Lung (tissue), 17 donors: ENCODE measurements at places on chromosomes 2 and 18. TPM values are rescaled to one million over a fixed set of nuclear protein-coding genes. Genes with fewer than 3 reads are reported as not detected.

The HOXD13 gene
- not detected for total RNA-seq

DNA sequence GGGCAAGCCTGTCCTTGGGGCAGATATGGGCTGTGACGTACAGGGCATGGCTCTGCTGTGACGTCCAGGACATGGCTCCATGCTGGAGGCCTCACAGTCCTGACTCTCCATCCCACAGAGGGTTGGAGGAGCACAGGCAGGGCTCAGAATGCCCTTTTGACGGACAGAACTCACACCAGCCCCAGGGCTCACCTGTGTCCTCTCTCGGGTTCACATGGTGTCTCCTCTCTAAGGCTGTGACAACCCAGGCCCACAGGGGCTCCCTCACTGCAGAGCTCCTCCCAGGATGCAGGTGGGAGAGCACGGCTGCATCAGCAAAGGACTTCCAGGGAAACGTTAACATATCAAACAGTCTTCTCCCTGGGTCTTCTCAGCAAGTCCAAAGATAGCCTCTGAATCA, 133.8 kb downstream of the EIPR1 start:
- no peak for DNase-seq
- no peak overlapping the region for H3K27ac ChIP-seq
- H3K4me3 ChIP-seq: no peak overlapping the region
- no peaks in the 10 kb centered on the region for H3K36me3 ChIP-seq
- H3K4me1 ChIP-seq: peaks cover 3% of the 10 kb centered on the region

DNA sequence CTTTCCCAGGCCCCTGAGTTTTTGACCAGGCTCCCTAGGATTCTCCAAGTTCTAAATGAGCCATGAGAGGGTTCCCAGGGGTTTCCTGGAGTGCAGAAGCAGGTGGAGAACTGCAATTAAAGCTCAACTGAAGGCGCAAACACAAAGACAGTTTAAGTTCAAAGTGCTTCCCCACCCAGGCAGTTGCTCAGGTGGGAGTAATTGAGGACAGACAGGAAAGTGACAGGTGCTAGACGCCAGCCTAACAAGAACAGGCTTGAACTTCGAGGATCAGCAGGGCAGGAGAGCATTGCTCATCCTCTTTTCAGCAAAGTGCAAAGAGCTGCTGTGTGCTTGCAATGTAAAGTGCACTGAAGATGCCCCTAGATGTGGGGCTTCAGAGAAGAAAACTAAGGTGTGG, 77.2 kb upstream of the ST8SIA3 start:
- H3K36me3 ChIP-seq: no peaks in the 10 kb centered on the region
- no peaks in the 10 kb centered on the region for H3K27me3 ChIP-seq
- H3K27ac ChIP-seq: no peak overlapping the region
- no peak for DNase-seq
- H3K4me1 ChIP-seq: no peaks in the 10 kb centered on the region

The MPP4 gene
- total RNA-seq: not detected

DNA sequence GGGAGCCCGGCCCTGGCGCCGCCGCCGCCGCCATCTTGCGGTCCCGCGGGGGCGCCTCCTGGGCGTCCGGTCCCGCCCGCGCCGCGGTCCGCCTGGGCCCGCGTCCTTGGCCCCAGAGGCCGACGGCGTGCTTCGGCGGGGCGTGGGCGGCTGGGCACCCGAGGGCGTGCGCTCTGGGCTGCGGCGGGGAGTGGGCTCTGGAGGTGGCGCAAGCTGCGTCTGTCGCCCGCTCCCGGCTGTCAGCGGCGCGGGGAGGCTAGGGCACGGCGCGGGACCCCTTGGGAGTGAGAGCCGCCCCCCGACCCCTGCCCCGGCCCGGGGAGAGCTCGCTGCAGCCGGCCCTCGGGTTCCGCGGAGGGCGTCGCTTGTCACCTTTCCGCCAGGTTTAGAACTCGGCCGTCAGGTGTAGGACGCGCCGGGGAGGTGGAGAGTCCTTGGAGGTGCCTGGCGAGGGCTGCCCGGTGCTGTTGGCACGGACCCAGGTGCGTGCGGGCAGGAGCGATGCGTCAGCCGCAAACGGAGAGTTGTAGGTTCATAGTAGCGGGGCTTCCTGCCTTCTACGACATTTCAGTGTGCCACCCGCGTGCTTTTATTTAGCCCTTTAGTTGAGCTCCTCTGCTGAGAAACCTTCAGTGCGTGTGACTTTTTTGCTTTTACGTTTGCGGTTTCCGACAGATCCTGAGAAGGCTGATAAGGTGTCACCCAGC, 921 bp downstream of the VAPA start:
- peak; percentile 72 for DNase-seq
- peaks cover 14% of the 10 kb centered on the region for H3K4me1 ChIP-seq
- H3K4me3 ChIP-seq: peak overlapping the region; percentile 93
- no peaks in the 10 kb centered on the region for H3K27me3 ChIP-seq
- no peaks in the 10 kb centered on the region for H3K36me3 ChIP-seq
- peak overlapping the region; percentile 99 for H3K27ac ChIP-seq

The CTNNA2 gene
- total RNA-seq: 0.37 TPM

- no peaks in the 10 kb centered on the region for H3K36me3 ChIP-seq
- no peak overlapping the region for H3K4me3 ChIP-seq
- H3K27ac ChIP-seq: no peak overlapping the region
- no peak for DNase-seq
- H3K27me3 ChIP-seq: no peaks in the 10 kb centered on the region
Observed at GRCh38 chr2:31207790-31208189, 9.5 kb downstream of the CAPN14 start.

The UGT1A8 gene
- 0.26 TPM for total RNA-seq

The SNORC gene
- total RNA-seq: 2.1 TPM

DNA sequence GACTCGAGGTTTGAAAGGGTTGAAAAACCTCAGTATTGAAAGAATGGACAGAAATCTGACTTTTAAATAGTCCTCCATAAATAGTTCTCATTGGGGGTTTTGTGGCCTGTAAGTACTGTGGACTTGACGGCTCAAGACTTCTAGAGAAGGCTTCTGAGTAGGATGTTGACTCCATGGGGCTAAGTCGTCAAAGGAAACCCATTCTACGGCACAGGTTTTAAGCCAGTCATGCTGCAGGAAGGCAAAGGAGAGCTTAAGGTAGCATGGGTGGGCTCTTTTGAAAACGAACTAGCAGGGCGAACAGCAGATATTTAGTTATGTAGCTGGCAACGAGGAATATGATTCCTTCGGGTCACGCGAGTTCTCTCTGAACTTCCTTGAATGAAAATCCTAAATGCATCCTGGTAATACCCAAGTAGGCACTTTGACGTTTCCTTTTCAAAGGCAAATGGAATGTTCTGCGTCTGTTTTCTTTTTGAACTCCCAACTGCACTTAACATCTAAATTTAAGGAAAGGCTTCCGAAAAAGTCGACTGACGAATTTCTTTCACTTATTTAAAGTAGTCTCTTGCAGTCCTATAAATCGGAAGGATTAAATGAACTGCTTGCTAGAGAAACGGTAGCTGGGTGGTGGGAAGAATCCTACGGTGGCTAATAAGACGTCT, 1.1 kb upstream of the NEDD4L start:
- no peaks in the 10 kb centered on the region for H3K4me1 ChIP-seq
- peak overlapping the region; percentile 64 for H3K27ac ChIP-seq
- no peaks in the 10 kb centered on the region for H3K27me3 ChIP-seq

- no peaks in the 10 kb centered on the region for H3K4me1 ChIP-seq
- no peak overlapping the region for H3K27ac ChIP-seq
- no peak for DNase-seq
- H3K36me3 ChIP-seq: no peaks in the 10 kb centered on the region
- H3K4me3 ChIP-seq: no peak overlapping the region
- H3K27me3 ChIP-seq: no peaks in the 10 kb centered on the region
Observed at GRCh38 chr2:102927854-102928267, 166.0 kb downstream of the TMEM182 start.

GRCh38 chr2:37672870-37673184, 1.4 kb upstream of the CDC42EP3 start:
- no peak for DNase-seq
- H3K4me3 ChIP-seq: no peak overlapping the region
- peaks cover 17% of the 10 kb centered on the region for H3K4me1 ChIP-seq
- no peaks in the 10 kb centered on the region for H3K36me3 ChIP-seq
- H3K27ac ChIP-seq: peak overlapping the region; percentile 96

- peaks cover 2% of the 10 kb centered on the region for H3K27me3 ChIP-seq
- H3K4me1 ChIP-seq: peaks cover 2% of the 10 kb centered on the region
- no peak overlapping the region for H3K27ac ChIP-seq
- no peak overlapping the region for H3K4me3 ChIP-seq
- DNase-seq: no peak
Observed at GRCh38 chr2:172698041-172698863, 37.4 kb upstream of the RAPGEF4 start.

DNA sequence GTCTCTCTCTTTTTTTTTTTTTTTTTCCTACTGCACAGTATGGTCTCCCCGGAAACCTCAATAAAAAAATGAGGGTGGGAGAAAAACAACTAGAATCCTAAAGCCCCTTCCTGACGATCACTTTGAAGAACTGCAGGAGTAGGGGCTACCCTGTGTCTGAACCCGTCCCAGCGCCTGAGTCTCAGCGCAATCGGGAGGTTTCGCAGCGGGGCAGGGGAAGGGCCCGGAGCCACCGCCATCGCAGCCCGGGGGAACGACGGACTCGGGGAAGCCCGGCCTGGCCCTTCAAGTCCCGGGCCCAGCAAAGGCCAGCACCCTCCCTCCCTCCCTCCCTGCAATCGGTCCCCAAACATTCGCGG, 411 bp downstream of the NARS1 start:
- H3K27me3 ChIP-seq: no peaks in the 10 kb centered on the region
- peak; percentile 20 for DNase-seq
- H3K27ac ChIP-seq: peak overlapping the region; percentile 95
- H3K4me3 ChIP-seq: peak overlapping the region; percentile 75

DNA sequence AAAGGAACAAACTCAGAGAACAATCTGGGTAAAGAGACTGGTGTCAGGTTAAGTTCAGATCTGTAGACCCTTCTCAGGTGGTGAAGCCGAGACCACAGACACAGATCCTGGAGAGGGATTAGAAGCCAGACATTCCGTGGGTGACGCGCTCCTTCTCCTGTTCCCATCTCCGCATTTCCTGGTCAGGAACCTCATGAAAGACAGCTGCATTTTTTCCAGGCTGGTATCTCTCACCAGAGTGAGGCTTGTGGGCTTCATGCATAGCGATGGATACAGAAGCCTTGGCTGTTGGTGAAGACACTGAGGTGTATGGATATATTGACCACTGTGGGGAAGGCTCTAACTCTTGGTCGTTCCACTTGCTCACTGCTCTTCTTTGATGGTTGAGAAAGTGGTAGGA, 152.6 kb downstream of the FAM210A start:
- H3K36me3 ChIP-seq: no peaks in the 10 kb centered on the region
- H3K27me3 ChIP-seq: no peaks in the 10 kb centered on the region
- DNase-seq: no peak
- no peak overlapping the region for H3K27ac ChIP-seq
- H3K4me3 ChIP-seq: no peak overlapping the region

DNA sequence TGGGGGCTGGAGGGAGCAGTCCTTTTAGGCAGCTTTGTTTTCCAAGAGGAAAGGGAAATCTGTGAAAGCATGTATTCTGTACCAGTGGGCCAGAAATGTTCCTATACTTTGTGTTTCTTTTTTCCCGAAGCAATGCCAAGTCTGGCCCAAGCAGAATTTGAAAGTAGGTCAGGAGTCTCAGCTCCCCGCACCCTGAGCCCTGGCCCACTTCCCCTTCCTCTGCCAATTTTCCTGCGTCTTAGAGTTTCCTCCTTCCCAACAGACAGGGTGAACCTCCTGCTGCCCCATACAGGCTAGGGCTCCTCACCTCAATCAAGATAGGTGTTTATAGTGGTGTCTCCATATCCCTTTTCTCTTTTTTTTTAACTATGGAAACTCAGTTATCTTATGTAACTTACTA, 65.3 kb downstream of the KCTD18 start:
- H3K4me3 ChIP-seq: no peak overlapping the region
- no peak for DNase-seq
- no peaks in the 10 kb centered on the region for H3K27me3 ChIP-seq
- peaks cover 17% of the 10 kb centered on the region for H3K4me1 ChIP-seq
- H3K27ac ChIP-seq: no peak overlapping the region

GRCh38 chr2:55500025-55500424, 19.5 kb upstream of the CFAP36 start:
- no peaks in the 10 kb centered on the region for H3K4me1 ChIP-seq
- no peak for DNase-seq
- no peak overlapping the region for H3K4me3 ChIP-seq
- no peaks in the 10 kb centered on the region for H3K27me3 ChIP-seq

DNA sequence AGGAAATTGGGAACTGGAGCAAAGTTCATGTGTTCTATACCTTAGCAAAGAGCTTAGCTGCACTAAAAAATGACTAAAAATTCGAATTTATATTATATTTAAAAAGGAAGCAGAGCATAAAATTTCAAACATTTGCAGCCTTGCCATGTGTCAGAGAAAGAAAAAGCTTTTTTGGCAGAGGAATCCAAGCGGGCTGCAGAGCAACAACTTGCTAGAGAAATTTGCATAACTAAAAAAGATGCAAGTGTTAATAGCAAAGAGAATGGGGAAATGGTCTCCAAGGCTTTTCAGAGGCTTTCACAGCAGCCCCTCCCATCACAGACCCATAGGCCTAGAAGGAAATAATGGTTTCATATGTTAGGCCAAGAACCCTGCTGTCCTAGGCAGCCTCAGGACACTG, 1315.9 kb downstream of the DSC3 start:
- no peaks in the 10 kb centered on the region for H3K27me3 ChIP-seq
- H3K27ac ChIP-seq: no peak overlapping the region
- no peaks in the 10 kb centered on the region for H3K36me3 ChIP-seq
- no peak for DNase-seq

DNA sequence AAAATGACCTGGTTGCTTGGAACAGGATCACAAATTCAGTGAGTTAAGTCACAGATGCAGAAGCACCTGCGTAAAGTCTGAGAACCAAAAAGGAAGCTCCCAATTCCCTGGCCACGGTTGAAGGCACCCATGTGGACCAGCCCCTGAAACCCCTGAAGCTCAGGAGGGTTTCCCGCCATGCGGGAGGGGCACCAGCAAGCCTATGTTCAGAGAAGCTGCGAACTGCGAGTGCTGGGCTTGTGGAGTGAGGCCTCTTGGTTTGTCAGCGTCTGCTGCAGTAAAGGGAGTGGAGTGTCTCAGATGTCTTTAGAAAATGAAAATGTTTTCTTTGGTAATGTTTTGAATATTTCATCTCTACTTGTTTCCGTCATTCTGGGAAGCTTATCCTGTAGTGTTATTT, 16.1 kb upstream of the ACKR3 start:
- no peak for DNase-seq
- H3K36me3 ChIP-seq: no peaks in the 10 kb centered on the region
- H3K4me3 ChIP-seq: no peak overlapping the region
- H3K4me1 ChIP-seq: no peaks in the 10 kb centered on the region

- H3K27me3 ChIP-seq: no peaks in the 10 kb centered on the region
- no peaks in the 10 kb centered on the region for H3K4me1 ChIP-seq
- H3K27ac ChIP-seq: no peak overlapping the region
- DNase-seq: no peak
- no peaks in the 10 kb centered on the region for H3K36me3 ChIP-seq
Observed at GRCh38 chr2:134324947-134325346, 71.1 kb downstream of the MGAT5 start.

DNA sequence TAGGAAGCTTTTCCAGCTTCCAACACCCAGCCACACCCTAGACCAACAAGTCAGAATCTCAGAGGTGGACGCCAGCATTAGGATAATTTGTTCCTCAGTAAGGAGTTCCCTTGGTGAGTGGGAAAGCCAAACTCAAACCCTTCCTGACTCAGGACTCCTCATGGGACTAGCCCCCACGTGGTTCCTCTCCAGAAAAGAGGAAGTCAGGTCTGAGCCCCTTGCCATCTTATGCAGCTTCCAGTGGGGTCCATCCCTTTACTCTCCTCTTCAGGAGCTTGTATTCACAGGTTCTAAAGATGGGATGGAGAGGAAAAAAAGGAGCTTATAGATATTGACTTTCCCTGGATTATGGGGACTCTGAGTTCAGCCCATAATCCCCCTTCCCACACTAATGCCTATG, 14.8 kb upstream of the NOTO start:
- no peaks in the 10 kb centered on the region for H3K27me3 ChIP-seq
- no peak overlapping the region for H3K4me3 ChIP-seq
- no peak for DNase-seq
- H3K27ac ChIP-seq: no peak overlapping the region
- H3K4me1 ChIP-seq: no peaks in the 10 kb centered on the region
